ENCODE measurements at places on chromosomes 11 and 22.

DNA sequence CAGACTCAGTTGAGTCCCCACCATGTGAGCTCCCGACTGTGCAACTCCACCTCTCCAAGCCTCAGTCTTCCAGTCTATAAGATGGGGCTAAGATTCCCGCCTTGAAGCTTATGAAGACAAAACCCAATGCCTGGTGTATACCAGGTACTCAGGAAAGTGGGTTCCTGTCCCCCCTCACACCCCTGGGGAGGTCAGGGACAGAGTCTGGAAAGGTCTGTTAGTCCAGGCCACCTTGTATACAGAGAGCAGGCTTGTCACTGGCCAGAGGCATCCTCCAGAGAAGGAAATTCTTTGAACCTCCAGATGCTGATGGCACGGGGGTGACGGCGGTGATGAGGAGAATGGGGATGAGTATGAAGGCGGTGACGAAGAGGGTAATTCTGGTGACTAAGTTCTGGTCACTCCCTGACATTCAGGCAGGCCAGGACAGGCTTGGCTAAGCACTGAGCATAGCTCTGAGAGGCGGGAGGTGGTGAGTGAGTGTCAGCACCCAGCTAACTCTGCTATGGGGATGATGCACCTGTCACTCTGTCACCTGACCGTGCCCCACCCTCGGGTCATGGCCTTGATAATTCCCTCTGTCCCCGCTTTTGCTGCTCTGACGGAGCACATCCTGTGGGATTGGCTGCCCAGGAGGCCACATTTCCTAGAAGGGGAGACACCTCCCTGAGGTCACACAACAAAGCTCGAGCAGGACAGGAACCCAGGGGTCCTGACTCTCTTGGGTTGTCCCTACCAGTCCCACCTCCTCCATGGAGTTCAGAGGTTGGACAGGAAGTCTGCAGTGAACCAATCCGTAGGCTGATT is 30.9 kb upstream of the CSNK1E start:
- no peak for DNase-seq

- no peak for DNase-seq
Measured at GRCh38 chr22:48921411-48921903, 906.2 kb downstream of the BRD1 start.

- DNase-seq, result peak; percentile 32
Measured at GRCh38 chr11:10305964-10306918, 1.4 kb downstream of the ADM start.

DNA sequence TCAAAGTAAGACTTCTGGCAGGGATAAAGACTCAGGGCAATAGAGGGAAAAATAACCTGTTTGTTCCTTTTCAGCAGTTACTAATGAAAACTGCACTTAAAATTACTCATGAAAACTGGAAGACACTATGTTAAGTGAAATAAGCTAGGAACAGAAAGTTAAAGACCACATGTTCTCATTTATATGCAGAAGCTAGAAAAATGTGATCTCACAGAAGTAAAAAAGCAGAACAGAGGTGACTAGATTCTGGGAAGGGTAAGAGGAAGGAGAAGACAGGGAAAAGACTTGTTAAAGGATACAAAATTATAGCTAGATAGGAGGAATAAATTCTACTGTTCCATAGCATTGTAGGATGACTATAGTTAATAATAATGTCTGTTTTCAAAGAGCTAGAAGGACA is 22.2 kb downstream of the HPS5 start:
- no peak for DNase-seq

DNA sequence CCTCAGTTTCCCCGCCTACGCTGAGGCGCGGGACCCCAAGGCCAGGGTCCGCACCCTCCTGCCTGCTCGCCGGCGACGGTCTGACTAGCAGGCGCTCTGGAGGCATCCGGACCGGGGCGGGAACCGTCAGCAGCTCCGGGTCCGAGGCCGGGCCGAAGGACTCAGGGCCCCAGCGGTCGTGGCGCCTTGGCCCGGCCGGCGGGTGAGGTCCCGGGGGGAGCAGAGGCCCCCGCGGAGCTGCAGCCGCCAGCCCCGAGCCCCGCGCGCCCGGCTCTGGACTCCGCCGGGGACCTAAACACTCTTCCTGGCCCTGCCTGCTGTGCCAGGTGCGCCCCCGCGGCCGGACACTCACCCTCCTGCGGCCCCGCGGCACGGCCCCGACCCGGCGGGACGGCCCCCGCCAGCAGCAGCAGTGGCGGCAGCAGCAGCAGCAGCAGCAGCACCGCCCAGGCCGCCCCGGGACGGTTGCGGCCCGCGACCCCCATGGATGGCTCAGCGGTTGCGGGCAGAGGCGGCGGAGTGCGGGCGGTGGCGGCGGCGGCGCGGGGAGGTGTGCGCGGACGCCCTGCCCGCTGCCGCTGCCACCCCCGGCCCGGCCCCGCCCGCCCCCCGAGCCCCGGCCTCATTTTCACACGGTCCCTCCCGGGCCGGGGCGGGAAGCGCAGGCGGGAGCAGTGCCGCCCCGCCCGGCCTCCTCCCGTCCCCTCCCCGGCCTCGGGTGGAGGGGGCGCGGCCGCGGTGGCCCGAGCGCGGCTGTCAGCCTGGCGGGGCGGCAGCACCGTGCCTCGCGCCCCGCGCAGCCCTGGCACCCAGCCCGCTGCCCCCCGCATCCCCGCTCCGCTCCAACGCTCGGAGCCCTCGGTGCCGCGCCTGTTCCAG is at the start of gene SCUBE2:
Gene SCUBE2, minus strand, starts transcription at position 556 of the 879 bp plus-strand sequence. Its CDS starts 71 bp downstream, at position 485.
- no peak for DNase-seq

DNA sequence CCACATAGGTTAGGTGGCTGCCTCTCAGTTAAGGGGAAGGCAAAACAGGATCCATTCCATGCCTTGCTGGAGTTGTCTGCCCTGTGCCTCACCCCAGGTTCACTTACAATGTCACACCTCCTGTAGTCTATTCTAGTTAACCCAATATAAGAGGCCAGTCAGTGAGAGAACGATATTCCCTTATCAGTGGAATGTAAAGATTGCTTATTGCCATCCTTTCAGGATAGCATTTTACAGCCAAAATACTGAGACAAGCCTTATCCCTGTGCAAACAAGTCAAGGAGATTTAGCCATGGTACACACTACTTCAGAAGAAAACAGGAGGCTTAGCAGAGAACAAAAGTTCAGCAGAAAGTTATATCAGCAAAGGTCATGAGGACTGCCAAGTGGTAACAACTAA is 5.5 kb downstream of the CYP2R1 start:
- DNase-seq, result no peak

- peak; percentile 35 for DNase-seq
Measured at GRCh38 chr22:46149512-46150033, 753 bp upstream of the PPARA start.

GRCh38 chr11:102582140-102582539 is 43.0 kb downstream of the MMP20 start:
- no peak for DNase-seq

DNA sequence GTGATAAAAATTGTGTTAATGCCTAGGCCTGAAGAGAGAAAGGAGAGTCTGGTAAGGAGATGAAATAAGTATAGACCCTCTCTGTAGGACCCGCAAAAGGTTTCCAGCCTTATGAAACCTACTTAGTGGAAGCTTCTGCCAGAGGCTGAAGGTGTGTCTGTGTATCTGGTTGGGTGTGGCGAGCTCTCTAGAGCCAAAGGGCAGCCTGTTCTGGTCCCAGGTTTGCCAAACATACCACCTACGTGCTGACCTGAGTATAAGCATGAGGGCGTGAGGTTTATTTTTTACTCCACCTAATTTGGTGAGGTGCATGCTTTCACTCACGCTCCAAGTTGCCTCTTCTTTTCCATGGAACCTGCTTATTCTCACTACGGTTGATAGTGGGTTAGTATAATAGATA is 5.6 kb downstream of the CSTPP1 start:
- DNase-seq, result no peak

DNA sequence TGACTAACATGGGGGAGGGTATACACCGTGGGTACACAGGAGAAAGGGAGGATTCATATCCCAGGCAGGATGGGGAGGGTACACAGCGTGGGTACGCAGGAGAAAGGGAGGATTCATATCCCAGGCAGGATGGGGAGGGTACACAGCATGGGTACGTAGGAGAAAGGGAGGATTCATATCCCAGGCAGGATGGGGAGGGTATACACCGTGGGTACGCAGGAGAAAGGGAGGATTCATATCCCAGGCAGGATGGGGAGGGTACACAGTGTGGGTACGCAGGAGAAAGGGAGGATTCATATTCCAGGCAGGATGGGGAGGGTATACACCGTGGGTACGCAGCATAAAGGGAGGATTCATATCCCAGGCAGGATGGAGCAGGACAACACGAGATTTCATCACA is 36.6 kb upstream of the NRIP3 start:
- DNase-seq, result no peak

DNA sequence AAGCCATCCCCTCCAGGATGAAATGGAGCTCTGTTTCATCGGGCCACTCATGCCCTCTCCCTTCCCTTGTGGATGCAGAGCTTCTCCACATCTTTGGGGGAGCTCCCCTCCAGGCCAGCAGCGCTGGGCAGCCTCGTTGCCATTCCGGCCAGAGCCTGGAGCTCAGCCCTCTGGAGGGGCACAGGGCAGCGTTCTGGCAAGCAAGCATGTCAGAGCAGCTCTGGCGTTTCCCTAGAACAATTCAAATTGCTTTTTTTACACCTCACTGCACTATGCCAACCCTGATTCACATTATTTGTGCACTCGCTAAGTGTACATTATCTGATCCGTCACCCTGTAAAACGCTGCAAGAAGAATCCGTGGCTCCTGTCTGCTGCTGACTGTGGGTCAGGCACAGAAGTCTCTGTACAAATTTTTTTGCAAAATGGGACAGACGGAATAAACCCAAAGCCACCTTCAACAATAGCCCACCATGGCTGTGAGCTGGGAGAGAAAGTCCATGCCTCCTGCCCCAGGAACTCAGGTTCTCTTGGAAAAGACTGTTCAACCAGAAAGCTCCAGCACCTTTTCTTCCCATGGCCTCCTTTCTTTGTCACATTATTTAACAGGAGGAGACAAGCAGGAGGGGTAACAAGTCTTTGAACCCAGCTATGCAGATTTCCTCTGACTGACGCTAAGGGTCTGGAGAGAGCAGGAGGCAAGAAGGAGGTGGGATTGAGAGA is 139.5 kb upstream of the CADM1 start:
- DNase-seq, result no peak

DNA sequence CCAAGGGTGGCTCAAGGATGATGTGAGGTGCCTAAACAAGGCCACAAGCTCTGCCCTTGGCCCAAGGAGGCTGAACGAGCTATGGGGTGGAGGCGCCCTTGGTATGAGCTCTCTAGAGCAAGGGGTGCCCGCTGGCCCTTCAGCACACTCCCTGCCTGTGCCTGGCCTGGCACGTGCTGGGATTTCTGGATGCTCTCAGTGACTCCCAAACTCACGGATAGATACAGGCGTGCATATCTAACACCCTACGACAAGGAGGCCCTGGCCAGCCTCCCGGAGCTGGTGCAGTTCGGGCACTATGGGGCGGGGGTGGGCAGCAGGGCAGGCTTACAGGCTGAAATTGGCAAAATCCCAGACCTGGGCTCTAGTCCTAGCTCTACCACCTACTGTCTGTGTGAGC is 30.6 kb downstream of the SCUBE1 start:
- no peak for DNase-seq

DNA sequence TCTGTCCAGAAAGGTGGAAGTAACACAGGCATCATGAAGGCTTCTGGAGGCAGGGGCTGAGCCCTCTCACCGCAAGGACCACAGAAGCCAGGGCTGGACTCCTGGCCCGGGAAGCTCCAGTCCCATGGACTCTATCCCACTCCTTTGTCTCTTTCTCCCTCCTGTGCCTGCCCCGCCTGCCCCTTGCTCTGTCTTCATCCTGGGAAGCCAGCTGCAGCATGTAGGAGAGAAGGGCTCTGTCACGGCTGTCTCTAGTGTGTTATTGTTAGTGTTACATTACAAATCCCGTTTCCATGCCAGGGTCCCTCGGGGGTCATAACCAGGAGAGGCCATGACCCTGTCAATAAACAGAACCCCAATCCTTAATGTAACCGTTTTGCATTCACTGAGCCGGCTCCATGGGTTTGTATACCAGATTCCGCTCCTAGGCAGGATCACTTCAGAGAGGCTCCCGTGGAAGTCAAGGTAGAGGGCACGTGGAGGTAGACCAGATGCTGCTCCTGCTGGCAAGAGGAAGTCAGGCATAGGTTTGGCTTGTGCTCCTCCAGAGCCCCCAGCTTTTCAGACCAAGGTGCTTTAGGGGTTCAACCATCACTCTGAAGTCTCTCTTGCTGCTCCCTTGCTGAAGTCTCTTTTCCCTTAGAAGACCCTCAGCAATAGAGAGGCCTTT is 293.2 kb downstream of the ETS1 start:
- no peak for DNase-seq

- DNase-seq, result no peak
Measured at GRCh38 chr11:71286701-71287643, 34.6 kb upstream of the SHANK2 start.

DNA sequence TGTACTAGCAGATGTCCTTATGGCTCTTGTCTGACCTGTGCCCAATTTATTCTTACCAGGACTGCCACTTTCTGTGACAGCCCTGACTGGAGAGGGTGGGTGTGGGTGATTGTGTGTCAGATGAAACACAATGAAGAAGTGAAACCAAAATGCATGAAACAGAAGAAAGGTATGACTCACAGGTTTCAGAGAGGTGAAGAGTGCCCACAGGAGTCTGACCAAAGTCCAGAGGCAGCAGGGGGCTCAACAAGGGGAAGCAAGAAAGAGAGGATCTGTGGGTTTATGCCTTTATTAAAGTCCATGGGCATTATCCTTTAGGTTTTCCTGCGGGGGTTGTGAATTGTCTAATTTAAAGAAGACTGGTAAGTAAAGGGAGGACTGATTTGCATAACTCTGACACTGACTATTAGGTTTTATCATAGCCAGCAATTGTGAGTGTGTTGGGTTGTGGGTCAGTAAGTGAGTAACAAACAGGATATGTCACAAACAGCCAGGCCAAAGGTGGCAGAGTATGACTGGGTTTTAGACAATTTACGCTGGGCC is 3.9 kb upstream of the OR4C6 start:
- DNase-seq, result peak; percentile 90

DNA sequence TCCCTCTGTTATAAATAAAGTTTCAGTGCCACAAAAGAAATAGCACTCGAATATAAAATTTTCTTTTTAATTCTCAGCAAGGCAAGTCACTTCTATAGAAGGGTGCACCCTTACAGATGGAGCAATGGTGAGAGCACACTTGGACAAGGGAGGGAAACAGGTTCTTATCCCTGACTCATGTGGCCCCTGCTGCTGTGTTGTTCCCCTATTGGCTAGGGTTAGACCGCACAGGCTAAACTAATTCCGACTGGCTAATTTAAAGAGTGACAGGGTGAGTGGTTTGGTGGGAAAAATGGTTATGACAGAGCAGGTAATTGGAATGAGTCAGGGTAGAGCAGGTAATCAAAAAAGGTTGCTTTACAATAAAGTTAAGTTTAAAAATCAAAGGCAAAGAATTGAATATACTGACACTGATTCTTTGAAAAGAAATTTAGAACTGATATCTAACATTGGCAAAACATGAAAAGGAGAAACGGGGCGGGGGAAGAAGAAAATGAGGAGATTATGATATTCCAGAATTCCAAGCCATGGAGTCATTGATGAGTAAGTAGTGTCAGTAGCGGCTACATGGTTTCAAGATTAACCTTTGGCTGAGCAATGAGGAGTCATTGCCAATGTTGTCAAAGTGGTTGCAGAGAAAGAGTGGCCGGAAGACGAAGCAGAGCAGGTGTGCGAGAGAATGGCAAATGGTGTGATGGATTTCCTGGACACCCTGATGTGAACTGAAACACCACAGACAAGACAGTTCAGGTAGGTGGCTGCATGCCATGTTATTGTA is 48.4 kb upstream of the MRGPRX1 start:
- DNase-seq, result no peak

Data from MM.1S (cell line).